ENCODE measurements at places on chromosomes 7 and 10.

DNA sequence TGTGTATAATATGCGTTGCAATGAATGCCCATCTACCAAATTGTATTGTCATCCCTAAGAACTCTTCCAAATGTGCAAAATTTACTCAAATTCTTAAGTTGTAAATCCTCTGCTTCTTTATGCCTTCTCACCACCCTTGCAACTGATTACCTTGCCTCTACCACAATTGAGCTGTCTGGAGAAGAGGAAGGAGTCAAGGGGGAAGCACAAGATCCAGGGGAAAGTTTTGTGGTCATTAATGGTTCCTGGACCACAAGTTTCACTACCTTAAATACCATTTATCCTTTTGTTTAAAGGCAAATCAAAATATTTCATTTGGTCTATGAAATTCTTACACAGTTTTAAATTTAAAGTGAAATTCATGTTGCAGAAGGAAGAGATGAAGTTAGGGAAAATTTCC is 16.7 kb downstream of the CRPPA start:
- no peak for DNase-seq

DNA sequence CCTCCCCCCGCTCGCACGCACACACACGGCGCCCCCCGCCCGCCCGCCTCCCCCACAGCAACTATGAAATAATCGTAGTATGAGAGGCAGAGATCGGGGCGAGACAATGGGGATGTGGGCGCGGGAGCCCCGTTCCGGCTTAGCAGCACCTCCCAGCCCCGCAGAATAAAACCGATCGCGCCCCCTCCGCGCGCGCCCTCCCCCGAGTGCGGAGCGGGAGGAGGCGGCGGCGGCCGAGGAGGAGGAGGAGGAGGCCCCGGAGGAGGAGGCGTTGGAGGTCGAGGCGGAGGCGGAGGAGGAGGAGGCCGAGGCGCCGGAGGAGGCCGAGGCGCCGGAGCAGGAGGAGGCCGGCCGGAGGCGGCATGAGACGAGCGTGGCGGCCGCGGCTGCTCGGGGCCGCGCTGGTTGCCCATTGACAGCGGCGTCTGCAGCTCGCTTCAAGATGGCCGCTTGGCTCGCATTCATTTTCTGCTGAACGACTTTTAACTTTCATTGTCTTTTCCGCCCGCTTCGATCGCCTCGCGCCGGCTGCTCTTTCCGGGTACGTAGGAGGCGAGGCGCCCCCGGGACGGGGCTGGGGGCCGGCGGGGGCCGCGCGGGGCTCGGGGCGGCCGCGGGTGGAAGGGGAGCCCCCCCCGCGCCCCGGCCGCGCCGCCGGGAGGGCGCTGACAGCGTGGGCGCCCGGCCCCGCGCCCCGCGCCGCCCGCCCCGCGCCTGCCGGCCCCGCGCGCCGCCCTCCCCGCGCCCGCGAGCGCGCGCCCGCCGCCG is 441 bp downstream of the BMI1 start:
- DNase-seq = peak; percentile 69

- DNase-seq = peak; percentile 16
These were observed 1.9 kb upstream of the ARL4A start for GRCh38 chr7:12685550-12685949.

GRCh38 chr10:103673606-103674005 is 180.1 kb downstream of the NEURL1 start:
- DNase-seq = no peak

GRCh38 chr10:59682986-59683937 is 26.4 kb downstream of the SLC16A9 start:
- no peak for DNase-seq

DNA sequence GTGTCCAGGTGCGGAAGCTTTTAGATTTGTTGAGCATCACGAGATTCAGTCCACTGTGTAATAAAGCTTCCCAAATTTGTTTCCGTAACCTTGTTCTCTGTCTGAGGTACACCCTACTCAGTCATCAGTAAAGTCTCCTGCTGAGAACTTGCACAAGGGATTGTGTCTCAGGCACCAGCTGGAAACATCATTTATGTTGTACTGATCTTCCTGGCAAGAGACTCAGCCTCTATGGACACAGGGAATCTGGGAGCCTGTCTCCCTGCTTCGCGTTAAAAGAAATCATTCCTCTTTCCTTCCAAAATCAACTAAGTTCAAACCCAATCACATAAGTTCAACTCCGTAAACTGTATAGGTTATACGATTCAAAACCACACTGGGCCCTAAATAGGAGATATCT is 336.8 kb downstream of the GPR37 start:
- DNase-seq = no peak

DNA sequence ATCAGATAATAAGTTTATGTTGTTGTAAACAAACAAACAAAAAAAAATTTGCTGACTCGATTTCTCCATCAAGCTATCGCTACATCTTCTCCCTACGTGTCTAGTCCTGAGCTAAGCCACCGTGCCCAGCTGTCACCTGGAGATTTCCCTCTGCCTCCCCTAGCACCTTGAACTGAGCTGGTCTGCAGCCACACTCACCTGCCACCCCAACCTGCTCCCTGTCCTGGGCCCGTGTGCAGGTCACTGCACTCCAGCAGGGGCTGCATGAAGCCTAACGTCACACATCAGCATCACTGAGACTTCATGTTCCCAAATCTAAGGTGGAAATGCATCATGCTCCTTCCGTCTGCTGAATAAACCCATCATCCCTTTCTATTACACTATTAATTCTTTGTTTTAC is 44.4 kb downstream of the TEX36 start:
- no peak for DNase-seq

All from activated naive CD4-positive, alpha-beta T cell treated with Interleukin-2 at 50 U/mL for 16 hours (primary cell).